Effector CD4-positive, alpha-beta T cell (primary cell): ENCODE measurements at places on chromosomes 1 and 21.

- DNase-seq = no peak
These were observed 799.3 kb upstream of the CXADR start for GRCh38 chr21:16713331-16714117.

DNA sequence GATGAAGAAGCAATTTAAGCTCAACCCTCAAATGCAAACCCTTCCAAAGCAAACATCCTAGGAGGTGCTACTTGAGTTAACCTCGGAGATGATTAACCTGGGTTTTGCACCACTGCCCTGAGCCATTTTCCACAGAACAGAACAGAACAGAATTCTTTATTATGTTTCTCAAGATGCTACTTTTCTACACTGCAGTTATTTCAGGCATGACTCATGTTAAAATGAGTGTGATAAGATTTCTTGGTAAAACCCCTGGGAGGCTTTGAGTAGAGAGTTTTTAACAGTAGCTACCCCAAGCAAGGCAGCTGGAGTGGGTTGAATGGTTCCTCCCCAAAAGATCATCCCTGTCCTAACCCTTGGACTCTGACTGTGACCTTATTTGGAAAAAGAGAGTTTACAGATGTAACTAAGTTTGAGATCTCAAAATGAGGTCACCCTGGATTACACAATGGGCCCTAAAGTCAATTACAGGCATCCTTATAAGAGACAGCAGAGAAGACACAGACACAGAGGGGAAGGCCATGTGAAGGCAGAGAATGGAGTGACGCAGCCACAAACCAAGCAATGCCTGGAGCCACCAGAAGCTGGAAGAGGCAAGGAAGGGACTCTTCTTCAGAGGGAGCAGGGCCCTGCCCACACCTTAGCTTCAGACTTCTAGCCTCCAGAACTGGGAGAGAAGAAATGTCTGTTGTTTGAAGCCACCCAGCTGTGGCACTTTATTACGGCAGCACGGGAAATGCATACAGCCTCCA, 153.4 kb downstream of the ETS2 start:
- no peak for DNase-seq

GRCh38 chr1:173414136-173414535, 63.0 kb upstream of the PRDX6 start:
- no peak for DNase-seq

DNA sequence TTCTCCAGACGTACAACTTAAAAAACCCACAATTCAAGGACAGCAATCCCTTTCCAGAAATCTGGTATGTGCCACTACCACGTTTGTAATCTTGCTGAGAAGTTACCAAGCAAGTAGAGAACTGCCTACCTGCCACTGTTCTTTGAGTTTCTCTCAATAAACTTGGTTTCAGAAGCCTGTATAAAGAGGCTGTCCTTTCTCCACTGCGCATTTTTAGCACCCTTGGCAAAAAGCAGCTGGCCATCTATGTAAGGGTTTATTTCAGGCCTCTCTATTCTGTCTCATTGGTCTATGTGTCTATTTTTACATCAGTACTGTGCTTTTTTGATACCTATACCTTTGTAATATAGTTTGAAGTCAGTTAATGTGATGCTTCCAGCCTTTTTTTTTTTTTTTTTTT, 665.1 kb upstream of the BRINP3 start:
- DNase-seq = no peak

GRCh38 chr1:216944864-216945510, 221.8 kb upstream of the ESRRG start:
- no peak for DNase-seq

DNA sequence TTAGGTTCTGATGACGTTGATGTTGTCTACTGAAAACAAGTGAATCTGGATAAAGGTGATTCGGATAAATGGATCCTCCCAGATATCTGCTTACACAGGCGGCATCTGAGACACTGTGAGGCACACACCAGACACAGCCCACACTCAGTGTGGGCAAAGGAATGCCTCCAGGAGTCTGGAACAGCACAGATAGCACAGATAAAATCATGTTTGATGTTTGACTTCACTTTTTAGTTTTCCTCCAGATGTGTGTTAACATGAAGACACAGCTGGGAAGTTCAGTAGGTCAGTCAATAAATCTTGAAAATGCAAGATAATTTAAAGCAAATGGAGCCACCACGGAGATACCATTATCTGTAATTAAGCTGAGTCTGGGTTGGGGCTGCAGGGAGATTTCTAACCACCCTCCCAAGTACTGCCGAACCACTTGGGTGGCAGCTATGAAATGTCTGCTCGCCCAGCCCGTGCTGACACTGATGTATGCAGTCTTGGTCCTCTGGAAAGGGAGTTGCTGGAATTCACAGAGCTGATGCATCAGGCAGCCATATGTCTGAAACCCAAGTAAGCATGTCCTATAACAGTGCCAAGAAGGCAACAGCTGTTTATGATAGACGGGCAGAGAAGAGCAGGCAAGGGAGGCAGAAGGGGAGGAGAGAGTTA, 11.7 kb downstream of the CAPN9 start:
- no peak for DNase-seq

DNA sequence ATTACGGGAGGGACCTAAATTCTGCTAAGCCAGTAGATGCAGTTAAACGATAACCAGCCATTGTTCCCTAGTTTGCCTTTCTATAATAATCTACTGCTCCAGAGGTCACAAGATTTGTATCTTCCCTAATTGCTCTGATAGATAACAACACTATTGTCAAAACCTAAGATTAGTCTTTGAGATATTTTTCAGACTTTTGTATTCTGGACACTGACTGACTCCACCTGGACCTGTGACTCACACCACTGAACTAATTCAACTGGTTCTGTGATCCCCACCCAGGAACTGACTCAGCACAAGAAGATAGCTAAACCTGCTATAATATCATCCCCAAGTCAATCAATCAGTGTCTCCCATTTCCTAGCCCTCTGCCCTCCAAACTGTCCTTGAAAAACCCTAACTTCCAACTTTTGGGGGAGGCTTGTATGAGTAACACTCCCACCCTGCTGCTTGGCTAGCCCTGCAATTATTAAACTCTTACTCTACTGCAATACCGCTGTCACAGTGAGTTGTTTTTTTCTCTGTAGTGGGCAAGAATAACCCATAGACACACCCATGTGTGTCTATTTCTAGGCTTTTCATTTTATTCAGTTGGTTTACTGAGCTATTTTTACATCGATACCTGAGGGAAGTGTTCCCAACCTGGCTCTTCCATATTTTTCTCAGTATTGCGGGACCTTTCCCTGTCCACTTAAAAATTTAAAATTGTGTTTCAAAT, 11.2 kb downstream of the KIFAP3 start:
- no peak for DNase-seq

DNA sequence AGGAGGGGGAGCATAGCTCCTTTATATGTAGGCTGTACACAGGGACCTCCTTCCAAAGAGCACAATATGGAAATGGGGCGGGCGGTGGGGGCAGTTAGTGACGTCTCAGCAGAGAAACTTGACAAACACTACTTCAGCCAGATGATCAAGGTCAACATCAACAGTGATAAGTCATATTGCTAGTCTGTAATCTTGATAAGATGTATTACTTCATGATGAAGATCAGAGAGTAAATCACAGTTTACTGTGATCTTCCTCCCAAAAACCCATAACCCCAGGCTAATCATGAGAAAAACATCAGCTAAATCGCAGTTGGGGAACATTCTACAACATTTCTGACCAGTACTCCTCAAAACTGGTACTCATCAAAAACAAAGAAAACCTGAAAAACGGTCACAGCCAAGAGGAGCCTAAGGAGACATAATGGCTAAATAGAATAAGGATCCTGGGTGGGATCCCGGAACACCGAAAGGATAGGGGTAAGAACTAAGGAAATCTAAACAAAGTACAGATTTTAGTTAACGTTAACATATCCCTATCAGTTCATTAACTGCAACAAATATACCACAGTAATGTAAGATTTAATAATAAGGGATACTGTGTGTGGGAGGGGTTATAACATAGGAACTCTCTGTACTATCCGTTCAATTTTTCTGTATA, 20.2 kb downstream of the LPAR3 start:
- DNase-seq = no peak

DNA sequence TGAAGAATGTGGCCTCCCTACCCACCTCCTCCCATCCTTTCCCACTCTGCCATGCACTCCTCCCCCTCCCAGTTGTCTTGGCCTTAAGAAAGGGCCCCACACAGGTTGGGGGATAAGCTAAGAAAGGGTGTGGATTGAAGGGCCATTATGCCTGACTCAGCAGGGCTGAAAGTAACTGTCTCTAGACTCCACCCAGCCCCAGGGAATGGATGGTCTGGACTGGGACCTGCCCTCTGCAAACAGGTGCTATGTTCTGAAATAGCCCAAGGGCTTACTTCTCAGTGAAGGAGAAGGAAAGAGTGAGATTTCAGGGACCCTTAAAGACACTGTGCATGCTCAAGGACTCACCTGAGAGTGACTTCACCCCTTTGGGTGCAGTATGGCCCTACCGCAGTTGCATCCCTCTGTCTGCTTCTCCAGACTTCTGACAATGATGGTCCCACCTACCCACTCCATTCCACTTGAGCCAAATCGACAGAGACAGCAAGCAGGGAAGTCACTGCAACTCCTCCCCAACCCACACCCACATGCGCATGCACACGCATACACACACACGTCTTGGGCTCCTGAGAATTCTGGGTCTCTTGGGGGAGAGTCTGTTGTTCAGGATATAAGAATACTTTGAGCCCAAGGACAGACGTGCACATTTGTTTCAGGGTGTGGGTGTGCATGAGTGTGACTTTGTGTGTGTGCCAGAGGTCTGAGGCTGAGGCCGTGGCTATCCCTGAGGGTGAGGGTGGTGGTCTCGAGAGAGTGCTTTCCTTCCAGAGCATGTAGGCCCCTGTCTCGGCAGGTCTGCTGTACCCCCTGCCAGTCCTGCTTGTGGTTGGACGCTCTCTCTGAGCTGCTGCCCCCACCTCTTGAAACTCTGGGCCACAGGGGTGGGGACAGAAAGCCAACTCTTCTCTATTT, 231.9 kb downstream of the PTPRU start:
- no peak for DNase-seq

DNA sequence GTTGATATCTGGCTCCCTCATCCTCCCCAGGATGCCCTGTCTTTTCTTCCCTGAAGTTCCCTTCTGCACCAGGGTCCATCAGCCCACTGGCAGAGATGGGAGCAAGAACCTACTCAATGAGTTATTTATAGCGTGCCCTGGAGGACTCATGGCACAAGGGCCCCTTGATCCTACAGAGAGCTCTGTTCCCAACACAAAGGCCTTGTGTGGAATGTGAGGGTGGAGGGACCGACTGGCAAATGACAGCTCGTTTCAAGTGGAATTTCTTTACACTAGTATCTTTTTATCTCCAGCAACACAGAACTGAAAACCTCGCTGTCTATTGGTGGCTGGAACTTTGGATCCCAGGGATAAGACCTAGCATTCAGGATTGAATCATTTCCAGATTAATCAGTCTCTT, 22.4 kb downstream of the CHI3L2 start:
- no peak for DNase-seq

GRCh38 chr1:11458811-11459275, 20.1 kb upstream of the DISP3 start:
- no peak for DNase-seq

DNA sequence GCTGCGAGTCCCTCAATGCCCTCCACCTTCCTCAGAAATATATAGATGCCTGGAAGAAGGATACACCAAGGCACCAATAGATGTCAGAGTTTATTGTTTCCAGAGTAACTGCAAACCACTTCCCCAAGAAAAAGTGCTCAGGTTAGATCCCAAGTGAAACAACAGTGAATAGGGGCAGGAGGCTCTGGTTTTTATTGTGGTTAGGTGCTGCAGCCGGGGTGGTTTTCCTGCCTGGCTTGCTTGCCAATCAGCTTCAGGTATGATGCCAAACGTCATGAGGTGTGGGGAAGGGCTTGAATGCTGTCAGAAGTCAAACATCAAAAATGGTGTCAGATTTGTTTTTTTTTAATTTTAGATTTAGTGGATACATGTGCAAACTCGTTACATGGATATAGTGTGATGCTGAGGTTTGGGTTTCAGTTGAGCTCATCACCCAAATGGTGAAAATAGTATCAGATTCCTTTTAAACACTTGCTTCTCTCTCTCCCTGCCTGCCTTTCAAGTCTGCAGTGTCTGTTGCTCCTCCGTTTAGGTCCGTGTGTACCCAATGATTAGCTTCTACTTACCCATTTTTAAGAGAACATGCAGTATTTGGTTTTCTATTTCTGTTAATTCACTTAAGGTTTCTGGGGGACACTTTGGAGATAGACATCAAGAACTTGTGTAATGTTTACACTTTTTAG, 1317.0 kb downstream of the MRPL39 start:
- DNase-seq = no peak

DNA sequence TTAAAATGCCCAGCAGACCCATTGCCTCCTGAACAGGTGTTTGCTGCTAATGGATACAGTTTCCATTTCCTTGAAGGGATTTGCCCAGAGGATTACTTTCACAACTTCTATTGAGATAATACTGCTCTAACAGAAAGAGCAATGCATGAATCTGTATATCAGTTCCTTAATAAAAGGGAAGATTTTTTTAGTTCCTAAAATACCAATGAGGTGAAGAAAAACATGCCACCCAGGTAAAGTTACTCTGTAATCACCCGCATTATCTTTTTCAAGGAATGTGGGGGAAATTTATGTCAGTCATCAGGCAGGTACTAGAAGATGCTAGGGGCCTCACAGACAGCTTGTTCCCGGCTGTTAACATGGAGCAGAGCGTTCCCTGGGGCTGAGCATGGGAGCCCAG, 41.1 kb downstream of the KCNJ15 start:
- no peak for DNase-seq

DNA sequence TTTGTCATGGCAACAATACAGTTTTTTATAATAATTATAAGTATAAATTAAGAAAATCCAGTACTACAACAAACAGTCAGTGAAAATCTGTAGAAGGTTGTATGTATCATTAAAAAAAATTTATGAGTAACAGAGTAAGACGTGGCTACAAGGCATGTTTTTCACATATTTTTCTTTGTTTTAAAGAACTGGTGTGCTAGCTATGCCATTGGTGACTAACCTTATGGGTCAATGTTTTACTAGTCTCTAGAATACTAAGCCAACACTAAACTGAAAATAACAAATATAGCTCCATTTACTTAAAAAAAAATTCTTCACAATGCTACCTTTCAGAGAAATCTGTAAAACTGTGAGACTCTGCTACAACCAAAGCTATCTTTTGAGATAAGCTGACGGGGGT, 261.5 kb downstream of the ADGRL2 start:
- DNase-seq = no peak

- DNase-seq = no peak
These were observed 23.0 kb downstream of the S100A10 start for GRCh38 chr1:151970626-151971025.

DNA sequence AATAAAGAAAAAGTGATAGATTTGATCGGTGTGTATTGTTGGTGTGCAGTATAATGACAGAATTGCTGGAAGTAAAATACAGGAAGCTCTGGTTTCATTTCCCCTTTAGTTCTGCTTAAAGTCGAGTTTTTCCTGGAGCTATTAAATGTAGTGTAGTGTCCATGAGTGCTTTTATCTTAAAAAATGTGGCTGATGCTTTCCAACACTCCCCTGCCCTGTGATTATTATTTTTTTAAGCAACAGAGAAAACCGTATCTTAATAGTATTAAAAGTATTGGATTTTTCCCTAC, 1.1 kb downstream of the LGALS8 start:
- DNase-seq = no peak
